ENCODE measurements at places on chromosomes 3 and 15.
A peak's percentile ranks its signal among the peaks of the same experiment; 100 is the strongest.

GRCh38 chr3:46549408-46549904 is 16.6 kb downstream of the LRRC2 start:
- DNase-seq, result no peak

DNA sequence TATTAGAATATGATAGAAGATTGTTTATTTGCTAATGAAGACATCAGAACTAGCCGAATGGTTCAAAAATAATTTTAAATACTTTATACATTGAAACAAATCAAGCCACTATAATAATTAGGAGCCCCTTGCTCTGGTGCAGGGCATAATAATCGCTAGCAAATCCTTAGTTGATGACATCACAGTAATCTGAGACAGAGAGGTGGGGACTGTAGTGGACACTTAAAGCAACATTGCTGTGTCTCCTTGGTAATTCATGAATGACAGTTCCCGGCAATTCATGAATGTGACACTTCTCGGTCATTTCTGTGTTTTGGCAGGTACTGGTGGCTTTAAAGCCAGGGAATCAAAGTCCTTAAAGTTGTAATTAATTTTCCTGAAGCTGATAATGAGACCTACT is 114.3 kb downstream of the PPM1L start:
- no peak for DNase-seq

GRCh38 chr3:13884851-13885703 is 5.2 kb upstream of the WNT7A start:
- peak; percentile 72 for DNase-seq

DNA sequence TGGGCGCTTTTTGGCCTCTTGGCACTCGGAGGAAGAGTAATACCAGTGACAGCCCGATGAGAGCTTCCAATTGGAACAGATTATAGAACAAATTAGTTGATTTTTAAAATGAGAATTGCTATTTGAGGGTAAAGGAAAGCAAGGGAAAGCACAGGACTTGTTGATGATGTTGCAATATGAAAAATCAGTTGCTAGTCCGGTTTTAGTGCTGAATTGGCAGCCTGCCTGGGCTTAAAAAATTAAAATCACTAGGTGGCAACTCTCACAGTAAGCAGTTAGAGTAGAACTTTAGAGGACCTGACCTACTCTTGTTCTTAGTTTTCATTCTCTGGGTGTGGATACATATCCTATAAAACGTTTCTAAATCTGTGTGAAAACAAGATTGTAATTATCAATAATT is 2.1 kb upstream of the SCAANT1 start:
- no peak for DNase-seq

DNA sequence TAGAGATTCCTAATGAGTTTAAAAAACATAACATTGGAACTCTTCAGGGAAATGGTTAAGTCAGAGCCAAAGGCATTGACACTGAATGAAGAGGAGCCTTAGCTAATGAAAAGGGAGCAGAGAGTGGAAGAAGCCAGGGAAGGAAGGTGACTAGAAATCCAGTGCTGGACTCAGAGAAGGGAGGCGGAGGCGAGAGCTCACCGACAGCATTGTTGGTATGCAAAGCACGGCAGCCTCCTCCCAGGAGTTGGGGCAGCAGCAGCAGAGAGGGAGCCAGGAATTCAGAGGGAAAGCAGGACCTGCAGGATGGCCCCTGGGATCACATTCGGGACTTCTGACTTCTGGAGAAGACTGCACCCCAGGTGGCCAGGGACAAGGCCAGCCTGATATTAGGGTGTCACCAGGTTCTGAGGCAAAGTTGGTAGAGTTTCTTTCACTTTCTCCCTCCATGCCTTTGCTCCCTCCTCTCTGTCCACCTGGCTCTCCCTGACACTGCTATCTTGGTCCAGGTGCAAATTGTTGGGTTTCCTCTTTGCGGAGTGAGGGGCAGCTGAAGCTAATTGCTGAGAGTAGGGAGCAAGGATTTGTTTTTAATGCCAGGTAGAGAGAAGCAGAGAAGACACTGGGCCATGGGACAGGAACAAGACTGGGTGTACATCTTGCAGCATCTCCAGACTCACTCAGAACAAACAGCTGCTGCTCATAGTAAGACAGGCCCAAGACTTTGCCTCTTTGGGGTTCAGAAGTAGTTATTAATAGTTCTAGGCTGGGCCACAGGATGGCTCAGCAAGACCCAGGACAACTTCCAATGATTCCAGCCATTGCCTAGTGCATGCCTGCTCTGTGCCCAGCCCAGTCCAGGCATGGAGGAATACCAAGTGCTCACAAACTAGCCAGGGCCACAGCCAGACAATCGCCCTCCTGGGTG is 157.9 kb downstream of the TLE3 start:
- no peak for DNase-seq

DNA sequence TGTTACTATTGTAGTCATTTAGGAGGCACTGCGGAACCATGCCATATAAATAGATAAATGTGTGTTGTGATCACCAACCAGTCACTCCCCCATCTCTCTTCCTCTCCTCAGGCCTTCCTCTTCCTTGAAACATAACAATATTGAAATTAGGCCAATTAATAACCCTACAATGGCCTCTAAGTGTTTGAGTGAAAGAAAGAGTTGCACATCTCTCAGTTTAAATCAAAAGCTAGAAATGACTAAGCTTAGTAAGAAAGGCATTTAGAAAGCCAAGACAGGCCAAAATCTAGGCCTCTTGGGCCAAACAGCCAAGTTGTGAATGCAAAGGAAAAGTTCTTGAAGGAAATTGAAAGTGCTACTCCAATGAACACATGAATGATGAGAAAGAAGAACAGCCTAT is 8.1 kb upstream of the DNASE1L3 start:
- DNase-seq, result no peak

DNA sequence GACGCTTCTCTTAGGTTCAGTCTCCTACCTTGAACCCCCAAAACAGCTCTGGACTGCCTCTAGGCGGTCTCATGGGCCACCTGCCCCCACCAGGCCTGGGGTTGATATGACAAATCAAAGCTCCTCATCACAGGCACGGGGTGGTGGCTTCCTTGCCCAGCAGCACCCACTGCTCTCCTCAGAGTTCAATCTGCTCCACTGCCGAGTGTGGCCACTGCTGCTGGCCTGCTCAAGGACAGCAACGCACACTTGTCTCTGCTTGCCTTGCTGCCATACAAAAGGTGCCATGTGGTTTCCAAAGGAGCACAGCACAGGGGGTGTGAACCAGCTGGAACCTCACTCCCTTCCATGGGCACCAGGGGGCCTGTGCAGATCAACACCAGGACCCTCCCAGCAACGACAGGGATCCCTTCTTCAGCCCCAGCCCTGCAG is 10.2 kb downstream of the KBTBD13 start:
- DNase-seq, result no peak

- no peak for DNase-seq
These were observed 21.3 kb downstream of the PLA2G4E start for GRCh38 chr15:41999290-42000285.

DNA sequence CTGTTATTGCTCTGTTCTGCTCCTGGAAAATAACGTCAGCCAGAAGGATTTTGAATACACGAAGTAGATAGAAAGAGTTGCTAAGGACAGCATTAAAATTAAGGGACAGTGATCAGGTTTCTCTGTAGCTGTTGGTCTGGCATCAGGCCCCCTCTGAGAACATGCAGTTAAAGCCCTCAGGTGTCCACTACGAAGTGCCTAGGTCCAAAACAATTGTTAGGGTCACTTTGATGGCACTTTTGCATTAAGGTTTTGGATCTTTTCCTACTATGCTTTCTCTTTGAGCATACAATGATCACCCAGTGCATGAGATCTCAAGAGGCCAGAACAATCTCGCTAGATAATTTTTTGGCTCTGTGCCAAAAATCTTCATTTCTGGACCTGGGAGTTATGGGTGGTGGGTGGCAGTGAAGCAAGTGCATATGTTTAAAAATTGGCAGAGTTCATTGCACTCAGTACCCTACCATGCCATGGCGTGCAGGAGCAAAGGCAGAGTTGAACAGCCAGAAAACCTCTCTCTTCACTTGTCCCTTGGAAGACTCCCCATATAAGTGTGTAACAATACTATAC is 797.6 kb downstream of the ROBO2 start:
- no peak for DNase-seq

- no peak for DNase-seq
These were observed 22.5 kb downstream of the POPDC2 start for GRCh38 chr3:119637679-119638477.

DNA sequence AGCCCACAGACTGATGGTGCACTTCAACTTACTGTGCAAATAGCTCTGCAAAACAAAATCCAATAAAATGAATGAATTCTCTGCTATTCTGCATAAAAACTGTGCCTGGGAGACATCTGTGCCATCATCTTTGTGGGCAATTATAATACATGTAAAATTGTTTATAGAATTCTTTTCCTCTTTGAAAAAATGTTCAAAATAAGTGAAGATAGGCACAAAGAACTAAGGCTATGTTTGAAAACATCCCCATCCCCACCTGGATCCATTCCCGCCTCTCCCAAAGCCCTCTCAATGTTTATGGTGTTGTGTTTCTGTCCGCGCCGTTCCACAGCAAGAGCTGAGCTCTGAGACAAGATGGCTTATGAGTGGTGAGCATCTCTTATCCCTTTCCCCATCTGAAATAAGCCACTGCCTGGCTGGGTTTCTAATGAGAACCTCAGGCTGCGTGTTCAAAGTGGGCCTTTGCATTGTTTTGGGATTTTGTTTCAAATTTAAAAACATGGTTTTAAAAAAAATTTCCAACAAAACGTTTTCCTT is 22.4 kb upstream of the SNRPA1 start:
- DNase-seq, result no peak

DNA sequence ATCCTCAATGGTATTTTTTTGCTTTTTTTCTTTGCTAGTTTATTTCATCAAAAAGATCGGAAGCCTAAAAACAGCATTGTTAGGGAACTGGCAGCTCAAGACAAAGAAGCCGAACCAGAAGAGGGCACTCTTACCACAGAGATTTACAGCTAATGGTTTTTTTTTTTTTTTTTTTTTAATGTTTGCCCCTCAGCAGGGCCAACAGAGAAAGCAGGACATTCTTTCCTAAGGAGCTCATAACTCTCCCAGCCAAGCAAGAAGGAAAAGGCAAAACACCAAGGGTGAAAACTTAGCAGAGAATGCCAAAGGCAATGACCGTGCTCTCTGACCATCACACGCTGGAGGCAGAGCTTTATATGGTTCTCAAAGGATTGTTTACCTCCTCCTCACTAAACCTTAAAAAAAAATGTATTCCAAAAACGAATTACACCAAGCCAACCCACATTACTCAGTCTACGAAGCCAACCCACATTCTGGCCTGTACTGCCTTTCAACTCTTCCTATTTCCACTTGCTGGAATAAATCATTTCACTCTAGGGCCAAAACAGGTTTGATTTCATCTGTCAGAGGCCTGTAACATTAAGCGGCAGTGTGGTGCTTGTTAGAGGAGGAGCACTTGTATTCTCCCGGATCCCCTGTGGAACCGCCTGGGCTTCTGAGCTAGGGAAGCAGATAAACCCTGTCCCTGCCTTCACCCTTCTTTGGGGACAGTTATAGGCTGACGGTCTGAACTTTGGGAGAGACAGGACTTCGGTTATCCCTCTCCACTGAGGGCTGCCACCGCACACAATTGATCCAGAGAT is 35.6 kb upstream of the GYG1 start:
- no peak for DNase-seq

- no peak for DNase-seq
These were observed 83.7 kb downstream of the VGLL4 start for GRCh38 chr3:11559816-11560633.

GRCh38 chr15:34336231-34336990 is 1.2 kb downstream of the SLC12A6 start:
- no peak for DNase-seq

- DNase-seq, result no peak
These were observed 96.1 kb downstream of the STAC start for GRCh38 chr3:36476286-36476942.

DNA sequence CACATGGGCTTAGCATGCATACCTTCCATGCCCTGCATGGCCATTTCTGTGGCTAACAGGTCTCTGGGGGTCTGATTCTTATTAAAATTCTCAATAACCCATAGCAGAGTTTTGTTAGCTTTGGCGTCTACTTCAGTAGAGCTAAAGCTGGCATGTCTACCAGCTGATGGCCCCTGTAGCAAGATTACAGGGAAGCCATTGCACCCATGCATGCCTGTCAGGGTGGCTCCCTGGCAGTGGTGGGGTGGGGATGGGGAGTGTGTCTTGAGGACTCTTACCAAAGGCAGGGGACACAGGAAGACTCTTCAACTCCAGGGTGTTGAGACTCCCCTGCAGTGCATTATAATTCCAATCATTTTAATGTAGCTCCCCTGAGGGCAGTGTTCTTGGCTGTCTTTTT is 4.7 kb downstream of the KY start:
- no peak for DNase-seq

GRCh38 chr15:31782951-31783350 is 247.4 kb upstream of the CHRNA7 start:
- no peak for DNase-seq

- DNase-seq, result no peak
These were observed 175.6 kb downstream of the IL5RA start for GRCh38 chr3:2934541-2934940.

- DNase-seq, result no peak
These were observed 59.6 kb upstream of the MRPS22 start for GRCh38 chr3:139284221-139284620.

- no peak for DNase-seq
These were observed 150.6 kb downstream of the ADAMTS17 start for GRCh38 chr15:100191161-100191560.

- no peak for DNase-seq
These were observed 447.8 kb downstream of the MECOM start for GRCh38 chr3:169215461-169216352.

GRCh38 chr3:148162132-148162531 is 535.6 kb upstream of the AGTR1 start:
- no peak for DNase-seq

DNA sequence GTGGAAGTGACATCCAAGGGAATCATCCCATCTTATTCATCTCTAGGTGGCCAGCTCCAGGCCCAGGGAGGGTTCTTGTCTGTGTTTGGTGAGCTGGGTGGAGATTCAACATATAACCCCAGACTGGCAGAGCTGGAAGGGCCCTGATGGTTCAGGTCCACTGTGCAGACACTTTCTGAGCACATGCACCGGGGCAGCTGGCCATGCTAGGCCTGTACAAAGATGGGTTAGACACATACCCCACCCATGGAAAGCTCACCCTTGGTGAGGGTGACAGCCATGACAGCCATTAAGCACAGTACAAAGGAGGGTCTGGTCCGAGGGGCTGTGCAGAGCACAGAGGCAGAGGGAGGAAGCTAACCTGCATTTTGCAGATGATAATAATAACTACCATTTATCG is 100.4 kb downstream of the CORO2B start:
- no peak for DNase-seq

GRCh38 chr15:38073178-38073946 is 138.9 kb downstream of the TMCO5A start:
- DNase-seq, result no peak

GRCh38 chr3:112813723-112814171 is 32.9 kb downstream of the CD200R1L start:
- no peak for DNase-seq
